NCI-H1048 (cell line): ENCODE measurements at places on chromosomes 7 and 10.

GRCh38 chr7:82319674-82320118 lies 123.9 kb downstream of the CACNA2D1 start:
- no peak for DNase-seq

DNA sequence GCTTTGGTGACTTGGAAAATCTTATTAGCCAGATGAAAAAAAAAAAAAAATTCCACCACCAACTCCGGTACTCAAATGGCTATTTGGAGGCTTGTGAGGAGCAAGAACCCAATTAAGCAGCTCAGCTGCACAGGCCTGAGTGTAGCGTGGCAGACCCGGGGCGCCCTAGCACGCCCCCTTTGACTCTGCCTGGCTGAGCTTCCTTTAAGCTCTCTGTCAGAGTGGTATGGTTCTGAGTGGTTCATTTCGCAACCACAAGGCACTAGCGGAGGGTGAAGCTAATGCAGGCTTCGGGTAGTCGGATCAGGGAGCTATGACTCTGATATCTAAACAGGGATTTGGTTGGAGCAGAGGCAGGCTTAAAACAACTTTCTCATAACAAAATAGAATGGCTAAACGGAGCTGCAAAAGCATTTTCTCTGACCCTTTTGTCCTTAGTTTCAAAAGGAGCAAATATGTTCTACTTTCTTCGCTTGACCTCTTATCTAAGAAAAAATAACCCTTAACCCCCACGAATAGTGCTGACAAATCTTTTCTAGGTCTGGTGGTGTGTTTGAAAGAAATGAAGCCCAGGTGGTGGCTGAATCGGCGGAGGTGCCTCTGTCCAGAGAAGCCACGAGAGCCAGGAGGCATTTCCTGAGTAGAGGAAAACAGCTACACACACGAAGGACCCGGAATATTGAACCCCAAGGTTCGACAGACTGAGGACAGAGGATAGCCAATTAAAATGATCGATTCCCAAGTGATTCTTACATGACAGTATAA lies 285.4 kb upstream of the GLI3 start:
- no peak for DNase-seq

GRCh38 chr10:88120075-88120474 lies 256.6 kb downstream of the PTEN start:
- DNase-seq, result no peak

DNA sequence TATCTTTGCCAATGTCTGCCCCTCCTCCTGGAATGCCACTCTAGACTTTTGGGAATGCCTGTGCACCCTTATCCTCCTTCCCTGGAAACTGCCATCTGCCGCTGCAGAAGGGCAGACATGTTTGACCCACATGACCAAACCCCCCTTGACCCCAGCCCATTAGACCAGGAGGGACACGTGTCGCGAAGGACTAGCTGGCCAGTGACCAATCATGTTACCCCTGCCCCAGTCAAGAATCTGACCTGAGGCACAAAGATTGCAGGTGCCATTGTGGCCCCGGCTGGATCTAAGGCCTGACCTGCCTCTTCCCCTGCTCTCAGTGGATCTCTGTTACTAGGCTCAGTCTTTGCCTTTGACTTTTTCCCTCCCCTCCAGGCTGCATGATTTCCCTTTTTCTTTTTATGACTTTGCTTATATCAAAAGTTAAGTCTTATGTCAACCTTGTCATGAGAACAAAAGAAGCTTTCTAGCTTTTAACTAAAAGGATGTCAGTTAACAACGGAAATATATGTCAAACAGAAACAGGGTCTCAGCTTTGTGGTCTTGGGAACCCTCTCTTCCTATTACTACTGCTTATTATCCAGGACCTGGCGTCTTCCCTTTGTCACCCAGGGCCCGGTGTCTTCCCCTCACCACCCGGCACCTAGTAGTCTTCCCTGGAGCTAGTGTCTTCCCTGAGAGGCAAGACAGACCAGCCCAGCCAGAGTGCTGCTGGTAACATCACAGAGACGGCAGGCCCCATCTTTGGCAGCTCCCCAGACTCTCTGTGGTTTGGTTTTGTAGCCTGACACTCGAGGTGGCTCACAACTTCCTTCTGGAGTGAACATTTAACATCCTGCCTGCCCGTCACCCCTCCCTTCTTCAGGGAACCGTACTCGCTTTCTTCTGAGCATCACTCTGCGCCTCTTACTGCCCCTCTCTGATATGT lies 24.4 kb upstream of the PPIF start:
- DNase-seq, result no peak

DNA sequence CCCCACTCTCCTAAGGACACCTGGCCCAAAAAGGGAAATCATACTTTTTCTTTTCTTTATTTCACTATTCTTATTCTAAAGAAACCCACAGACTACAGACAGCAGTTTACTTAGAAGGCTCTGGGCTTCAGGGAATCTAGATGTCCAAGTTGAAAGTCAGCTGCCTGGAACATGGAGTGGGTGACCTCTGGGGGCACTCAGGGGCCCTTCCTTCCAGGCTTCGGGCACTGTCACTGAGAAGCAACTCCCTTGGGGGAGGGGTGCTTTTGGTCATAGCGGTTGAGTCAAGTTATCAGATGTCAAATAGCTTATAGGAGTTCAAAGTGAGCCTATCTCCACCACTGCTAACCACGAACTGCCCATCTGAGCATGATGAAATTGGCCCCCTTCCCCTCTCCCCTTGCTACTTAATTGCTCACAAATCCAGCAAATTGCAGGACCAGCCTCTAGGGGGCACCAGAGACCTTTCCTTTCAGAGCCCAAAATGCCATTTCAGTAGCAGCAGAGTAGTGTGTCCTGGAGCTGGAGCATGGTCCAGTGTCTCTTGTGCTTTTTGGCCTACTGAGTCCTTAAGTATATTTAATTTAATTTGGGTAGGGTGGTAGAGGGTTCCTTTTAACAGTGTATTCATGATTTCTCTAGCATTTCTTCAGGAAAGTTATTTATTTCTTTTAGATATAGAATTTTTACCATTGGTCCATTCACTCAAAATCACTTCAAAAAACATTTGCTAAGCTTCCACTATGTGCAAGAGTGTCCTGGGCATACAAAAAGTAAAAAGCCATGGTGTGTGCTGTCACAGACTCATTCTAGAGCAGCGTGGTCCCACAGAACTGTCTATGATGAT lies 463.8 kb downstream of the KCNMA1 start:
- DNase-seq, result no peak

DNA sequence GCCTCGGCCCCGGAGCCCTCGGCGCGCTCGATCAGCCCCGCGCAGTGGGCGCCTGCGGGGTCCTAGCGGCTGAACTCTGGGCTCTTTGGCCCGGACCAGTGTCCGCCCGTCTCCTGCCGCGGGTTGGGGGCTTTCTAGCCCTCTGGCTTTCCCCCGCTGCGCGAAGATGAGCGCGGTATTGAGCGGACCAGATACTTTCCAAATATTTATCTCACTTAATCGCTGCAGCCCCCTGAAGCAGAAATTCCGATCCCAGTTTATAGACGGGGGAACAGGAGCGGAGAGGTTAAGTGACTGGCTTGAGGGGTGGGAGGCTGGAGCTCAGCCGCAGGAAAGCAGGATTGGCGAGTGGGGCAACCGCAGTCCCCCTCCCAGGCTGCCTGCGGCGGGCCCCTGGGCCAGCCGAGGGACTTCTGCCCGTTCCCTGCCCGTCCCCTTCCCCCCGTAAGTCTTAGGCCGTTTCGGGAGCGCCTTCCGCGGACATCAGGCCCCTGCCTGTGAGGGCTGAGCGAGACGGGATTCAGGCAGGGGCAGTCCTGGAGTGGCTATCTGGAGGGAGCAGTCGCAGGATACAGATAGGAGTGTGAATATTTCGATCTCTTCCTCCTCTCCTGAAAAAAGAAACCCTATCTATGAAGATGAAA lies 565 bp downstream of the STRIP2 start:
- DNase-seq, result no peak

DNA sequence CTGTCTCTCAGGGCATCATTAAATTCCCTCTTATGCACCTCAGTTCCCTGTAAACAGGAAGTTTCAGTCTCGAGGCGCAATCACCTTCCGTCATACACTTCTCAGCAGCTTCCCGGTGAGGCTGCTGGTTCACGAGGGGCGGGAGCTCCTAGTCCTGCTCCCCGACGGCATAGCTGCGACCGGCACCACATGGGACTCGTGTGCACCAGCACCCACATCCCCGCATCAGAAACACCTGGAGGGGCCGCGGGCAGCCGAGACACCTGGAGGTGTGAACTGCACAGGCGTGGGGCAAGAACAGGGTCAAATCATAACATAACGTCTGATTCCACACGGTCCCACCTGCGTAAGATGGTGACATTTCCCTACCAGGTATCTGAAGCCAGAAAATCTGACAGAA lies 52.7 kb downstream of the DIP2C start:
- no peak for DNase-seq

DNA sequence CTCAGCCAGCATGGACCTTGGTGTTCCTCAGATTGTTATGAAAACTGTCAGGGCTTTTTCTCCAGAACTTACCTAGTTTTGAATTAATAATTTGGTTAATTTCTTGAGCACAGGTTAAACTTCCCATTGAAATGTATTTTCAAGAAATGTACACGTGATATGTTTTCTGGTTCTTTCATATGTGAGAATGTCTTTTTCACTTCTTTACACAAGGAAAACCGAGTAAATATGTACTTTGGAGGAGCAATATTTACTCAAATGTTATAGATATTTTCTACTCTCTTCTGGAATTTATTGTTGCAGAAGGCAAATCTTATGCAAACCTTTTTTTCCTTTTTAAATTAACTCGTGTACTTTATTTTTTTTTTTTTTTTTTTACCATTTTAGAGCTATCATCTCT lies 134.3 kb downstream of the AHR start:
- no peak for DNase-seq

GRCh38 chr7:50656141-50656895 lies 91.1 kb upstream of the DDC start:
- no peak for DNase-seq
